ENCODE measurements at places on chromosomes 16 and 17. TPM values are rescaled to one million over a fixed set of nuclear protein-coding genes. Genes with fewer than 3 reads are reported as not detected.
A peak's percentile ranks its signal among the peaks of the same experiment; 100 is the strongest.

The SNN gene
- total RNA-seq, result 12.2 TPM

The ALDH3A1 gene
- 0.86 TPM for total RNA-seq

The TM4SF5 gene
- total RNA-seq, result not detected

The NPB gene
- total RNA-seq, result 1.2 TPM

The CTF1 gene
- total RNA-seq, result 1.4 TPM

The CLEC10A gene
- not detected for total RNA-seq

The NSMCE1 gene
- total RNA-seq, result 85.6 TPM

DNA sequence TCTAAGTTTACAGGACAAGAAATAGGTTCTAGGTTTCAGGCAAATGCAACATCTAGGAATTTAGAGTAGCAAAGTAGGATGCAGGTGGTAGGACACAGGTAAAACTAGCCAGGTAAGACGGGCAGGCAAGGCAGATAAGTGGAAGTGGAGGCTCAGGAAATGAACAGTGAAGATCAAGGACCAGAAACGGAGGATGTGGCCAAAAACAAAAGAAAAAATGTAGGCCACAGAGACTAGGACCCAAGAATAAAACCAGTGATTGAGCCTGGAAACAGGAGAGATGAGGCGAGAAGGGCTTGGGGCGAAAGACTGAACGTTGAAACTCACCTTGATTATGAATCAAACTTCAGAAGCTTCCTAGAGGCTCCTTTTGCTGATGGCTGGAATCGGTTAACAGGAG lies 24.0 kb downstream of the CPSF4L start:
- peaks cover 25% of the 10 kb centered on the region for H3K36me3 ChIP-seq
- peaks cover 4% of the 10 kb centered on the region for H3K4me1 ChIP-seq
- H3K27ac ChIP-seq, result no peak overlapping the region
- no peak overlapping the region for H3K4me3 ChIP-seq
- DNase-seq, result no peak
- H3K27me3 ChIP-seq, result no peaks in the 10 kb centered on the region

GRCh38 chr17:47338026-47338425 lies 14.3 kb downstream of the EFCAB13 start:
- no peaks in the 10 kb centered on the region for H3K27me3 ChIP-seq
- no peak overlapping the region for H3K4me3 ChIP-seq
- DNase-seq, result no peak
- no peak overlapping the region for H3K27ac ChIP-seq
- no peaks in the 10 kb centered on the region for H3K36me3 ChIP-seq

DNA sequence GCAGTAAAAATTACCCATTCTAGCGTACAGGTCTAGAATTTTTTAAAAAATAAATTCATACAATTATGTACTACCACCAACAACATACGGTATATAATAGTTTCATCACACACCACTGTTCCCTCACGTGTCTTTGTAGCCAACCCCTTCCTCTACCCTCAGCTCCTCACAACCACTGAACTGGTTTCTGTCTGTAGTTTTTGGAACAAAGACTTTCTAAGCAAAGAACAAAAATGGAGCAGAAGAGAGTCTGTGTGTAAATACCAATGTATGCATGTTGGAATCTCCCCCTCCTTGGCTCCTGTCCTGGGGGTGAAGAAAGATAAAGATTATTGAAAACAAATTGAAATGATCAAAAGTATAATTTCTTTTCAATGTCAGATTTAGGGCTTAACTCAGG lies 31.9 kb upstream of the CCR7 start:
- DNase-seq, result no peak
- peaks cover 14% of the 10 kb centered on the region for H3K4me1 ChIP-seq
- H3K27me3 ChIP-seq, result no peaks in the 10 kb centered on the region
- no peak overlapping the region for H3K27ac ChIP-seq

- H3K36me3 ChIP-seq, result no peaks in the 10 kb centered on the region
- no peak overlapping the region for H3K27ac ChIP-seq
- DNase-seq, result no peak
Observed at GRCh38 chr16:9195287-9195686, 103.8 kb downstream of the HAPSTR1 start.

DNA sequence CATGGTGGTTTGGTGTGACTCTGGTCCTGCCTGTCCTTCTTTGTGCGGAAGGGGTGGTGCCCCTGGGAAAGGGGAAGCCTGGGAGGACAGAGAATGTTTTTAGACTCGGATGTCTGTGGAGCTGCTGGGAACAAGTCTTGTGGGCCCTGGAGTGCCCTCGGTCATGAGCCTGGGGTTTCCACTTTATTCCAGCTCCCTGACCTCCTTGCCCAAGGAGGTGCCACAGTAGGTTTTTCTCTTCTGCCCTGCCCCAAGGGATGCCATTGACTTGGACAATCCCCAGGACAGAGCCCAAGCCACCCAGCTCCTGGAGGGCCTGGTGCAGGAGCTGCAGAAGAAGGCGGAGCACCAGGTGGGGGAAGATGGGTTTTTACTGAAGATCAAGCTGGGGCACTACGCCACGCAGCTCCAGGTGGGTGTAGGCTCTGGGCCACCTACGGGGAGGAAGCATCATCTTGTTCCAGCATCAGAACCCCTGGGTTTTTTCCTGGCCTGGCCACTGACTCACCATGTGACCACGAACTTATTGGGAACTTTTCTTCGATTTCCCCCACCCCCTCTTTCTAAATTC lies 1.4 kb downstream of the STAT5A start:
- DNase-seq, result no peak
- H3K36me3 ChIP-seq, result no peaks in the 10 kb centered on the region
- H3K27ac ChIP-seq, result no peak overlapping the region
- H3K27me3 ChIP-seq, result no peaks in the 10 kb centered on the region

DNA sequence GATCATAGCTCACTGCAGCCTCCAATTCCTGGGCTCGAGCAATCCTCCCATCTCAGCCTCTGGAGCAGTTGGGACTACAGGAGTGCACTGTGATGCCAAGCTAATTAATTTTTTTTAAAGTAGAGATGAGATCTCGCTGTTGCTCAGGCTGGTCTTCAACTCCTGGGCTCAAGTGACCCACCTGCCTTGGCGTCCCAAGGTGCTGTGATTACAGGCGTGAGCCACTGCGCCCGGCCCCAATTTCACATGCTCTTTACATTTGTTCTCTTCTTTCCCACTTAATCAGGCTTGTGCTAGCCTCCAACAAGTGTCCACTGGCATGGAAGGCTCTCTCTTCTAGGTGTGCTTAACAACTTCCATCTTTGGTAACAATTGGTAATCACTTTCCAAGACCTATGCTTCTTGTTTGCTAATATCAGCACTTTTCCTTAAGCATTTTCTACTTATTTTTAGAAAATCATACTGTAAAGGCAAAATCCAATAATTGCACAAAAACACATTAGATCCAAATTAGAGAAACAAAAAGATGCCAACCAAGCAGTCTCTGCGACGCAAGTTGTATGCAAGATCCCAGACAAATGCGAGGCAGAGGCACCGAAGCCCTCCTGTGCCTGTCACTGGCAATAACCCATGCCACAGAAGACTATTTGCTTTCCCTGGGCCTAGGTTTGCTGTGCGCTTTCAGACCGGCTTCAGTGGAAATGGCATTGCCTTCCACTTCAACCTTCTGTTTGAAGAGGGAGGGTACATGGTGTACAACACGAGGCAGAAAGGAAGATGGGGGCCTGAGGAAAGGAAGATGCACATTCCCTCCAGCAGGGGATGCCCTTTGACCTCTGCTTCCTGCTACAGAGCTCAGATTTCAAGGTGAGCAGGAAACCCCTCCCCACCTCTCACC lies 52.6 kb downstream of the NOS2 start:
- H3K27ac ChIP-seq, result no peak overlapping the region
- no peaks in the 10 kb centered on the region for H3K27me3 ChIP-seq

GRCh38 chr17:60151355-60151754 lies 1.6 kb downstream of the CA4 start:
- no peak overlapping the region for H3K4me3 ChIP-seq
- no peaks in the 10 kb centered on the region for H3K4me1 ChIP-seq
- H3K27ac ChIP-seq, result no peak overlapping the region
- DNase-seq, result no peak
- H3K36me3 ChIP-seq, result no peaks in the 10 kb centered on the region

GRCh38 chr16:86142801-86143236 lies 243.9 kb downstream of the IRF8 start:
- peaks cover 3% of the 10 kb centered on the region for H3K27me3 ChIP-seq
- DNase-seq, result no peak
- no peaks in the 10 kb centered on the region for H3K36me3 ChIP-seq
- H3K4me1 ChIP-seq, result no peaks in the 10 kb centered on the region
- H3K4me3 ChIP-seq, result no peak overlapping the region

- no peaks in the 10 kb centered on the region for H3K36me3 ChIP-seq
- no peaks in the 10 kb centered on the region for H3K27me3 ChIP-seq
- no peak for DNase-seq
- no peak overlapping the region for H3K4me3 ChIP-seq
- no peak overlapping the region for H3K27ac ChIP-seq
Observed at GRCh38 chr17:30299000-30299399, 7.3 kb upstream of the BLMH start.

- no peaks in the 10 kb centered on the region for H3K4me1 ChIP-seq
- H3K27ac ChIP-seq, result no peak overlapping the region
- no peaks in the 10 kb centered on the region for H3K27me3 ChIP-seq
- no peaks in the 10 kb centered on the region for H3K36me3 ChIP-seq
- DNase-seq, result no peak
- H3K4me3 ChIP-seq, result no peak overlapping the region
Observed at GRCh38 chr16:68607443-68607842, 37.7 kb upstream of the CDH3 start.

GRCh38 chr16:4067262-4068001 lies 48.8 kb downstream of the ADCY9 start:
- no peaks in the 10 kb centered on the region for H3K36me3 ChIP-seq
- DNase-seq, result no peak
- peaks cover 5% of the 10 kb centered on the region for H3K4me1 ChIP-seq
- no peak overlapping the region for H3K4me3 ChIP-seq
- H3K27ac ChIP-seq, result no peak overlapping the region
- no peaks in the 10 kb centered on the region for H3K27me3 ChIP-seq

- DNase-seq, result no peak
- peaks cover 24% of the 10 kb centered on the region for H3K36me3 ChIP-seq
- H3K4me3 ChIP-seq, result no peak overlapping the region
- peaks cover 16% of the 10 kb centered on the region for H3K4me1 ChIP-seq
- no peak overlapping the region for H3K27ac ChIP-seq
Observed at GRCh38 chr17:81000631-81001357, 9.2 kb downstream of the CHMP6 start.

- H3K27ac ChIP-seq, result no peak overlapping the region
- DNase-seq, result peak; percentile 15
- no peaks in the 10 kb centered on the region for H3K36me3 ChIP-seq
Observed at GRCh38 chr16:87921236-87921773, 15.0 kb downstream of the CA5A start.

GRCh38 chr16:15970202-15970601 lies 20.8 kb downstream of the ABCC1 start:
- H3K4me1 ChIP-seq, result peaks cover 30% of the 10 kb centered on the region
- H3K36me3 ChIP-seq, result no peaks in the 10 kb centered on the region
- H3K27me3 ChIP-seq, result no peaks in the 10 kb centered on the region
- DNase-seq, result no peak
- no peak overlapping the region for H3K27ac ChIP-seq

GRCh38 chr16:84947022-84947421 lies 64.3 kb downstream of the ZDHHC7 start:
- no peaks in the 10 kb centered on the region for H3K4me1 ChIP-seq
- H3K4me3 ChIP-seq, result no peak overlapping the region
- H3K27me3 ChIP-seq, result no peaks in the 10 kb centered on the region
- H3K36me3 ChIP-seq, result no peaks in the 10 kb centered on the region
- no peak overlapping the region for H3K27ac ChIP-seq
- DNase-seq, result no peak

DNA sequence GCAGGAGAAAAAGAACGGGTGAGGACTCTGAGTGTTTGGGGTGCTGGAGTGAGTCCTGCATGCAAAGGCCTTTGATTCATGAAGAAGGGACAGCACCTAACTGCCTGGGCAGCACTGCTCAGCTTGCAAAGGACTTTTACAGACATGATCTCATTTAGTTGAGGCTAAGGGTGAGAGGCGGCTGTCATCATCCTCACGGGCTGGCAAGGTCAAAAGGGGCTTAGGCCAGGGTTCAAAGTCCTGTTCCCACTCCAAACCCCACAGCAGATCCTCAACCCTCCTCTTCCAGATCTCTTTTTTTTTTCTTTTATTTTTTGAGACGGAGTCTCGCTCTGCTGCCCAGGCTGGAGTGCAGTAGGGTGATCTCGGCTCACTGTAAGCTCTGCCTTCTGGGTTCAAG lies 4.8 kb downstream of the RHBDF2 start:
- no peak overlapping the region for H3K27ac ChIP-seq
- H3K4me3 ChIP-seq, result no peak overlapping the region
- H3K4me1 ChIP-seq, result peaks cover 24% of the 10 kb centered on the region
- H3K36me3 ChIP-seq, result no peaks in the 10 kb centered on the region

- H3K27me3 ChIP-seq, result no peaks in the 10 kb centered on the region
- peak overlapping the region; percentile 38 for H3K27ac ChIP-seq
- no peak overlapping the region for H3K4me3 ChIP-seq
- peaks cover 38% of the 10 kb centered on the region for H3K4me1 ChIP-seq
- no peaks in the 10 kb centered on the region for H3K36me3 ChIP-seq
- no peak for DNase-seq
Observed at GRCh38 chr17:50100921-50101345, 5.8 kb downstream of the PDK2 start.

- no peak overlapping the region for H3K4me3 ChIP-seq
- H3K27me3 ChIP-seq, result peaks cover 79% of the 10 kb centered on the region
- no peak for DNase-seq
Observed at GRCh38 chr16:55367301-55367811, 43.4 kb downstream of the IRX6 start.

DNA sequence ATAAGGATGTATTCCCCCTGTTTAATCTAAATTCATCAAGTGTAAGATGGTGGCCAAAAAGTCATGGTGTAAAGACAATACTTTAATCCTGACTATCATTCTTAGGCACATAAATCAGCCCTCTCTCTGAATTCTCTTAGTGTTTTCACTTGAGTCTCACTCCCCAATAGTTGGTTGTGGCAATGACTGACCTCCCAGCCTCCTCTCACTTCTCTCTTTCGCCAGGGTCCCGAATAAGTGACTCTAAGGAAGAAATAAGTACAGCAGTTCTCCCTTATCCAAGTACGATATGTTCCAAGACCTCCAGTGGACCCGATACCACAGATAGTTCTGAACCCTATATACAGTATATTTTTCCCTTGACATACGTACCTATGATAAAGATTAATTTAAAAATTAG lies 335.3 kb downstream of the MAF start:
- H3K27me3 ChIP-seq, result no peaks in the 10 kb centered on the region
- H3K36me3 ChIP-seq, result no peaks in the 10 kb centered on the region
- H3K27ac ChIP-seq, result no peak overlapping the region
- H3K4me1 ChIP-seq, result no peaks in the 10 kb centered on the region
